A549 treated with RU486 at 1 μM for 4 hours (cell line): ENCODE measurements at places on chromosomes 3 and 15. TPM values are rescaled to one million over a fixed set of nuclear protein-coding genes. Genes with fewer than 3 reads are reported as not detected.

SEMA7A gene
- total RNA-seq, result 2.9 to 4.7 TPM (median 4.0 TPM) in 5 replicates

TMIE gene
- 0.13 to 0.24 TPM (median 0.18 TPM) in 4 of 5 replicates, not detected in the other for total RNA-seq

SOX14 gene
- total RNA-seq, result not detected in 5 replicates

SMCO1 gene
- not detected in 5 replicates for total RNA-seq

RETNLB gene
- total RNA-seq, result not detected in 5 replicates

C15orf62 gene
- total RNA-seq, result 0.05 to 0.10 TPM (median 0.07 TPM) in 4 of 5 replicates, not detected in the other

SLC9C1 gene
- not detected in 5 replicates for total RNA-seq

DCLK3 gene
- total RNA-seq, result not detected in 5 replicates

RGMA gene
- total RNA-seq, result 0.15 to 0.39 TPM (median 0.18 TPM) in 5 replicates

SLC9A9 gene
- total RNA-seq, result 0.38 to 0.42 TPM in 2 of 5 replicates, not detected in the others

SPESP1 gene
- total RNA-seq, result not detected in 5 replicates

ACKR4 gene
- not detected in 5 replicates for total RNA-seq

A4GNT gene
- total RNA-seq, result not detected in 5 replicates

NOX5 gene
- 0.19 to 0.38 TPM (median 0.29 TPM) in 5 replicates for total RNA-seq

NECTIN3 gene
- total RNA-seq, result 12.7 to 28.2 TPM (median 26.6 TPM) in 5 replicates

MESP1 gene
- 2.1 to 6.8 TPM (median 6.1 TPM) in 5 replicates for total RNA-seq

ZDHHC23 gene
- total RNA-seq, result 2.6 to 4.1 TPM (median 3.3 TPM) in 5 replicates

GOLGA6B gene
- 0.09 TPM in 1 of 5 replicates, not detected in the others for total RNA-seq

SPATA12 gene
- 0.46 to 0.66 TPM (median 0.54 TPM) in 5 replicates for total RNA-seq

TTC23 gene
- total RNA-seq, result 9.4 to 13.1 TPM (median 11.7 TPM) in 5 replicates

LHFPL4 gene
- 0.05 to 0.27 TPM (median 0.16 TPM) in 4 of 5 replicates, not detected in the other for total RNA-seq

PCYT1A gene
- 29.9 to 39.8 TPM (median 31.8 TPM) in 5 replicates for total RNA-seq

FAM131A gene
- 7.5 to 11.3 TPM (median 10.3 TPM) in 5 replicates for total RNA-seq
